ENCODE measurements at places on chromosomes 5 and 9.

DNA sequence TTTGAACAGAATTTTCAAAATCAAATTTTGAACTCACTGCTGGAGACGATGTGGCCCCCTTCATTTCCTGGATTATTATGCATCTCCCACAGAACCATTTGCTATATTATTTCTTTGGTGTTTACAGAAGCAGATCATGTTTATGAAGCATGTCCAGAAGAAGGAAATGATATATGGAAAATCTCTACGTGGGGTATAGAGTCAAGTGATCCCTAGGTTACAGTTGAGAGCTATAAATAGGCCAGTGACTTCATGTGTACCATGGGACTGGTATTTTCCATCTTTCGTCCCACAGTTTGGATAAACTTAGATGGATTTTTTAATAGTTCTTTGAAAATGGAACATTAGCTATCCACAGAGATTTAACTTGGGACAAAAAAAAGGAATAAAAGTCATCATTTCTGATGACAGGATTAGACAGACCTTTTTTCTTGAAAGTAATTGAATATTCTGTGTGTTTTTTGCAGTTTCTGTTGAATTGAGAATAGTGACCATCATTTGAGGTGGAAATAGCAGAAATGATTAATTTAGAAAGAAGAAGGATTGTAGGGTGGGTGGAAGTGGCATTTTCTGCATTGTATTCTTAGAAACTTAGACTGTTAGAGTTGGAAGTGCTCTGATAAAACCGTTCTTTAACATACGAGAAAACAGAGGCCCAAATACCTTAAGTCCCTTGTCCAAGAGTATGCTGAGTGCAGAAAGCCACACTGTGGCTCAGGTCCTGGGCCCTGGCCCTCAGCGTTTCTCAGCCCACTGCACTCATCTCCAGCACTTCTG is 136.4 kb downstream of the PIP5K1B start:
- DNase-seq: no peak

GRCh38 chr5:99355881-99356280 is 427.1 kb upstream of the CHD1 start:
- no peak for DNase-seq

- DNase-seq: no peak
Measured at GRCh38 chr5:43019291-43019613, 20.9 kb downstream of the ANXA2R start.

DNA sequence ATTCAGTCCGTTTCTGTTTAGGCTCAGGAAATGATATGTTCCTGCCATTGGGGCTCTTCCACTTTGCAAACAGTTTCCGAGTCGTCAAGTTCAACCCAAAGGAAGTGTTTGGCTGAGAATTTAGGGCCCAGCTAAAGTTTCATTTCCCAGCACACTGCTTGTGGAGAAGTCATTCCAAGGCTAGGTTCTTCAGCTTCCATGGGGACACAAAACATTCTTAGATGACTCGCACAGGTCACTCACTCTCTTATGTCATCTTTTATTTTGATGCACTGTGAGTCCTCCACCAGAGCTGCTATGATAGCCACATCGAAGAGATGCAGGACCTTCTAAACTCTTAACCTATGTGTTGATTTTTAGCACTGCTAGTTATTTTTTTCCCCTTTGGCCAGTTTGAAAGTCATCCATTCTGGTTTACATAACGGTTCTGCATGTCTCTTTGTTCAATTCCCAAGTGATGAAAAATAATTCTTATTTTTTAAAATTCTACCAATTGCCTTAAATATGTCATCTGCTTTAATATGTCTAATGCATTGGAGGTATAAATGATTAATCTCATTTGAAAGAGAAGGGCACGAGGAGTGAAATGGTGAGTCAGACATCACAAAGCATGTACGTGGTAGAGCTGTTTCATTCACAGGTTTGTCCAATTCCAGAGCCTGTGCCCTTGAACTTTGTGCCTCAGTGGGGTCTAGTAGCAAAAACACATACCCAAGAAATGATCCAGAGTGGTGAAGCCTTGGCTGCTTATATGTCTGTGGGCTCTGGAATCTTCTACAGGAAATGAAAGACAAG is 84.3 kb downstream of the ZNF462 start:
- no peak for DNase-seq

- no peak for DNase-seq
Measured at GRCh38 chr5:31581498-31582099, 49.5 kb downstream of the C5orf22 start.

Measured in GM13977 (cell line).